Renal cortical epithelial cell (primary cell): ENCODE measurements at places on chromosomes 7 and 10.

DNA sequence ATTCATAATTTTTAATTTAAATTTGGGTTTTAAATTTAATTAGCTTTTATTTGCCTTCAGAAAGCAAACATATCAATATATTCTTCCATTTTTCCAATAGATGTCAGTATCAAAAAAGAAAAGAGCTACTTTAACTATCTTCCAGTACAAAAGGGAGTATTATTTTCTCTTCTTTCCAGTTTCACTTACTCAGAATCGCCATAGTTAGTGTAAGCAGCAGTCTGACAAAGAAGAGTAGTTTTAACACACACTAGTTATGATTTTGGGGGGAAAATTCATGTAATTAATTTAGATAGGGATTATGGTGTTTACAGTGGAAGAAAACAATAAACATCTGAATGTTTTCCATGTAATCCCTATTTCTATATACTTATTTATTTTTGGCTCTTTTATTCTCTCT, 272.6 kb upstream of the DGKB start:
- DNase-seq, result no peak

DNA sequence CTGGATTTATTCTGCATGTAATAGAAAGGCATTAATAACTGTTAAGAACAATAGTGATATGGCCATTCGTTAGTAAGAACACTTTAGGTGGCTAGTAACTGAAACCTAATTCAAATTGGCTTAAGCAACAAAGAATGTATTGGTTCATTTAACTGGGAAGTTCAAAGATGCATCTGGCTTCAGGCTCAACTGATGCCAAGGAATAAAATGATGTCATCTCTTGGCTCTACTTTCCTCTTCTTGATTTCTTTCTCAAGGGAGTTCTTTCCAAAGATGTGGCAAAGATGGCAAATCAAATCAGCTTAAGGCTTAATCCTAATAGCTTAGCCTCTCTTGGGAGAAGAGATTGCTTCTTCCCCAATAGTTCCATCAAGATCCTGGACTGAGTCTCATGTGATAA, 51.6 kb downstream of the PIK3CG start:
- DNase-seq, result no peak

DNA sequence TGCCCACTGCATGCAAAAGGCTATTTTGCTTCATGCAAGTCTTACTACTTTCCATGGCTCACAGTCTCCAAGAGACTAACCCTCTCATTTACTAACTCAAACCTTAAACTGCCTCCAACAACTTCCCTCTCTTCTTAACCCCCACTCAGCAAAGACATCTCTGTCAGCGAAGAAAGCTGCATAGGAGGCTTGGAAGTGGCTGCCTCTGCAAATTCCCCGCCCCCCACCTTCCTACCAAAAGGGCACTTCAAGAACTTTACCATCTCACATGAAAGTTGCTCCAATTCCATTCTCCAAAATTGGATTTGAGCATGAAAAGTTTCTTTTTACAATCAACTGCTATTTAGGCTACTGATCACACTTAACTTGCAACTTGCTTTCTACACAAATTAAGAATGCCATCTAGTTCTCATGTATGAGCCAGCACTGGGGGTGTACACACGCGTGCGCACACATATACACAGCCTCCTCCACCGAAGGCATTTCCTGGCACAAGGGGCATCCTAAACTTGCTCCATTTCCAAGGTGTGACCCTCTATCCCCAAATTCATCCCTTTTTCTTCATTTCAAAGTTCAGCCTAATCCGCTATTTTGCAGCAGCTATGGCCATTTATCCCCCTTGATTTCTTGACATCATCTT, 1.8 kb downstream of the CCDC6 start:
- DNase-seq, result no peak

DNA sequence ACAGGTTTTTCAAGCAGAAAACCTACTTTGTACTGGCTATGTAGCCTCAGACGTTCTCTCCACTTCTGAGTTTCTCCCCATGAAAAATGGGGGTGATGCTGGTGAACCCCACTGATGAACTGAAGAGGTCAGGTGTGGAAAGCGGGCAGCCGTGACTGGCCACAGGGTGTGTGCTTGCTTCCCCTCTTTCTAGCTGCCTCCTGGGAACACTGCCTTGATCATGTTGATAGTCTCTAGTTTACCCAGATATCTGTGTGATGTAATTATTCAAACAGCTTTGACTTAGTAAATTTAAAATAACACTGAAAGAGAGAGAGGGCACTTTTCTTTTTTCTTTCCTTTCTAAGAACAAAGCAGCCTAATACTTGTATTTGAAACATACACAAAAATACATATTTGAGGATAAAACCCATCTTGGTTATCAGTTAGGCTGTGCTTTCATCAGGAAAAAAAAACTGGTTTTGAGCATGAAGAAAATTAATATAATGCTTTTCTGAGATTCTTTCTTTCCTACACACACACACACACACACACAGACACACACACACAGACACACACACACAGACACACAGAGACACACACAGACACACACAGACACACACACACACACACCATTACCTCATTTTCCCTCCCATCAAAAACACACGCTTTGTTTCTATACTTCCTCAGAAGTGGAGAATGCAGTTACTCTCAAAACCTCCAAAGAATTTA, 76.7 kb downstream of the MACC1 start:
- no peak for DNase-seq

DNA sequence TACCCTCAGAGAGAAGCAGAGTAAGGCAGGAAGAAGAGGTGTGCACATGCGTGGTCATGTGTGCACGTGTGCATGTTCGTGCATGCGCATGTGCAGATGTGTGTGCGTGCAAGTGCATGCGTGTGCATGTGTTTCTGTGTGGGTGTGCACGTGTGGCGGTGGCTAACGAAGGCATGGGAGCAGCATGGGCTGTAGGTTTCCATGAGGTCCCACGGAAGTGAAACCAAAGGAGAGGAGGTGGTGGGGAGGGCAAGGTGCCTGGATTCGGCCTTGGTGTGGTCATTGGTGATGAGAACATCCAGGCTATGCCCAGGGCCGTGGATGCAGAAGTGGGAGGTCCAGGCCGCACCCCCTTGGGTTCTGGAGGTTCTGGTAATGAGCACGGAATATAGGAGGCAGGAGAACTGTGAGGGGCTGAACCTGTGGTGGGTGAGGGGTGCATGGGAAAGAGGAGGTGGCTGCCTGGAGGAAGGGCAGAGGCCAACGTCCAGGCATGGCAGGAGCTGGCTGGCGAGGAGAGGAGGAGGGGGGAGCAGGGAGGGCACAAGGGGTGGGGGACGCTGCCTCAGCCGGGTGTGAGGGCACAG, 2.4 kb upstream of the INPP5A start:
- DNase-seq, result no peak

DNA sequence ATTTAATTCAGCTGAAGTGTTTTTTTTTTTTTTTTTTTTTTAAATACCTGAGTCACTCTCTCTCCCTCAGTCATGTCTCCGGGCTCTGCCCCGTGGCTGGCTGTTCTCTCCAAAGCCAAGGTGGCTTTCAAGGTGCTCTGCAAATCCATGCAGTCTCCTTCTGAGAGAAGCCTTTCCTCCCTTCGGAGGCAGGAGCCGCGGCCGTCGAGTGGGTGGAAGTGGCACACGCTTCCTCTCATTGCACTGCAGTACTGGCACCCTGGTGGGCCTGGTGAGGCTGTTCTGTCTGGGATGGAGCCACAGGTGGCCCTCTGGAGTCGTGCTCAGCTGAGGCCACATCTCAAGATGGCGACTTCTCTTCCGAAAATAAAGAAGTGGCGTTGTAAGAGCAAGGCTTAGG, 221.8 kb downstream of the GLRX3 start:
- no peak for DNase-seq

DNA sequence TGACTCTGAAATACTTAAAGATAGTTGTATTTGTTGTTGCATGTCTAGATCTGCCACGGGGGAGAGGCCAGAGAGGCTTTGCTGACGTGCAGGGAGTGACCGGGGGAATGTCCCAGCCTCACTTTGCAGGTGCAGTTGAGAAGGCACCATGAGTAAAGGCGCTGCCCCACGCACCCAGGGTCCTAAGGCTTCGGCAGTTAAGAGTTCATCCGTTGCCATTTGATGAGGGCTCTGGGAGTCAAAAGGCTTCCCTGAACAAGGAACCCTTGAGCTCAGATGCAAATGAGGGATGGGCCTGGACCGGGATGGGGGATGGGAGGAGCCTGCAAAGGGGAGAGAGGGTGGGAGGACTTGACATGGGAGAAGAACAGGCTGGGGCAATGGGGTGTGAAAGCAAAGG, 20.4 kb downstream of the PPP2R2D start:
- no peak for DNase-seq

- DNase-seq, result no peak
These were observed 104.3 kb downstream of the MARCHF5 start for GRCh38 chr10:92395271-92395670.

DNA sequence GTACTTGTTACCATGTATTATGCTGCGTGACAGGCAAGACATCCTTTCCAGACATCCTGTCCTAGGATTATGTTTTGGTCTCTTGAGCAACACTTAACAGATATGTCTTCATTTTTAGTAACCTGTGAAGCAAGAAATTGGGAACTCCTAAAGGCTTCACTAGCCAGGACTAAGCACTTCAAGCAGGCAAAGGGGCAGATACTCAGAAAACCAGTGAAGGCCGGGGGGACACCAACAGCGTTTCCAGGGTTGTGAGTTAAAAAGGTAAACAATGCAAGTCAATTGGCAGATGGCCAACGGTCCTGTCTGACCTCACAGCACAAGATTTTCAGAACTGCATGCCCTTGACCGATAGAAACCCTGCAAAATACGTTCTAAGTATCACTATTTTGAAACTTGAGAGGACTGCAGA, 77.6 kb upstream of the SFMBT2 start:
- DNase-seq, result peak; percentile 1

GRCh38 chr7:88465600-88465999, 158.9 kb upstream of the STEAP4 start:
- DNase-seq, result peak; percentile 81

DNA sequence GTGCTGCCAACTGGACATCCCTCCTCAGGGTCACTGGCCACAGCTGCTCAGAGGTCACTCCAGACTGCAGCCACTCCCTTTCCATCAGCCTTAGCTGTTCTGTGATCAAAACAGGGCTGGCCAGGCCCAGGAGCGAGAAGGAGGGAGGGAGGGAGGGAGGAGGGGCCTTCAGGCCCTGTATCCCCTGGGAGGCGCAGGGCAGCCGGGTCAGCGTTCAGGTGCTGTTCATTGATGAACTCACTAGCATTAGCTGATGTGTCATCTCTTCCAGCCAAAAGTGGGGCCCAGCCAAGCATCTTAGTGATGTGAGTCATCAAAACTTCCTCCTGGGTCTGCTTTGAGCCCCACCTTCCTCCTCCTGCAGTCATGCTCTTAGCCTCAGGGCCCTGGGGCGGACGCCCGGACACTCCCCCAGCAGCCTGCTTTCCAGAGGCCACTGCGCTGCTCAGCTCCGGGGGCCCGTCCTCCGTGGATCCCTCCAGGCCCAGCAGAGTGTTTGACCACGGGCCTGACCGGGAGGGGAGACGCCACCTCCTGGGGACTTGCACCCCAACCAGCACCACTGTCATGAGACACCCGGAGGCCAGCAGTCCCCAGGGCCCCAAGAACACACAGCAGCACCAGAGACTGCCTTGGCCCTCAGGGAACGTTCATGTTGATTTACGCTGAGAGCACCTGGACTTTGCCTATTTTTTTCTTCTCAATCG, 149.2 kb downstream of the PRKAG2 start:
- peak; percentile 98 for DNase-seq

DNA sequence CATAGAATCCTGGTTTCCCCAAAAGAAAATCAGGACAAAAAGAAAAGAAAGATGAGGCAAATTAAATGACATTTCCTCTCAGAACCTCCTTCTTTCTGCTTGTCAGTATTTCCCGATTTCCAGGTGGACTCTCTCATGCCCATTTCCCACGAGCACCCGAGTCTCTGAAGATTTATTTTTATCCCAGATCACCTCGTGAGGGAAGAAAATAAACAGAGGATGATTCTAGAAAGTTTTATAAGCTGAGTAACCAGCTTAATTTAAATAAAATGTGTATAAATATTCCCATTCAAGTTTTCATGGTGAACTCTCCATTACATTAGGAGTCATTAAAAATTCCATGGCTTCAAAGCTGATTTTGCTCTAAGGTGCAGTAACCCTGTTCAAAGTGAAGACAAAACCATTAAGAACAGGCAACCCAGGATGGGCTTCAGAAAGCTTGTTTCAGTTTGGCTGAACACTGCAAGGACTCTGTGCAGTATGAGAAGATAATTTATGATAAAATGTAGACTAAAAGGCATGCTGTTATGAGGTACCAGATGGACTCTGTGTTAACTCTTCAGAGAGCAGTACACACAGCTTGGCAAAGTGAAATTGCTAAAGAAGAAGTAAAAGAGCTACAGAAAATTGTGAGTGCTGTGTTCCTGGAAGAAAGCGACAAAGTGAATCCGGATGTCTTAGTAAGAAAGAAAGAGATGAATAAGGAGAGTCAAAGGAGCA, 521.3 kb upstream of the LRRN3 start:
- DNase-seq, result no peak

DNA sequence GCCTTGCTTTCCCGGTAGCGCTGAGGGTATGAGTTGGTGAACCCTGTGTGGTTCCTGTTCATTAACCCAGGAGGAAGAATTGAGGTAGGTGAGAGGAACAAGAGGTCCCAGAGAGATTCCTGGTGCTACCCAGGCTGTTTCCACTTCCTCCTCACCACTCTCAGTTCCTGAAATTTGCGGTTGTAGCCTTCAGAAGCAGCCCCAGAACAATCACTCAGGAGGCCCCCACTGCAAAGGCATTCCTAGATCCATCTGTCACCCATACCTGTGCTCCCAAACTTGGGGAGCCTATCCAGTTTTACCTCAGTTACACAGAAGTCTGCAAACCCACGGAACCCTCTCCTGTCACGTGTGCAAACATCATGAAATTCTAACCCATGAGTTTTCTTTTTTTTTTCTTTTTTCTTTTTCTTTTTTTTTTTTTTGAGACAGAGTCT, 9.0 kb upstream of the PIP4K2A start:
- DNase-seq, result no peak

- DNase-seq, result peak; percentile 94
These were observed 25.1 kb upstream of the ABLIM1 start for GRCh38 chr10:114683162-114683561.

DNA sequence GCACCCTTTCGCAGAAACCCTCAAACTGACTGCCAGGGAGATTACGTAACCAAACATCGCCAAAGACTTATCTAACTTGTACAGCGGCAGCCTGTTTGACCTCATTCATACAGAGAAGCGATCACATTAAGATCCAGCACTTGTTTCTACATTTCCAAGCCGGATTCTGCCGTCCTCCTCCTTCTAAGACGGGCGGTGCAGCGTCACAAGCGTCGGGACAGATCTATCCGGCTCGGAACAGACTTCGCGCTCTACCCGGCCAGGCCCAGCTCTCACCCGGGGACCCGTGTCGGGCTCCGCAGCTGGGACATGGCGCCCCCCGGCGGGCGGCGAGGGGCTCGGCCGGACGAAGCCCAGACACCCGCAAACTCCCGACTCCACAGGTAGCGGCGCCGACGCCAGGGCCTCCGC, 373 bp downstream of the H2AZ2 start:
- peak; percentile 68 for DNase-seq

- DNase-seq, result no peak
These were observed 64.5 kb downstream of the CARD11 start for GRCh38 chr7:2979201-2979631.

GRCh38 chr7:108308903-108309302, 147.3 kb downstream of the NRCAM start:
- DNase-seq, result peak; percentile 96
